ENCODE measurements at places on chromosomes 4 and X.

- DNase-seq = no peak
Measured at GRCh38 chrX:18422886-18423285, 2.5 kb upstream of the CDKL5 start.

DNA sequence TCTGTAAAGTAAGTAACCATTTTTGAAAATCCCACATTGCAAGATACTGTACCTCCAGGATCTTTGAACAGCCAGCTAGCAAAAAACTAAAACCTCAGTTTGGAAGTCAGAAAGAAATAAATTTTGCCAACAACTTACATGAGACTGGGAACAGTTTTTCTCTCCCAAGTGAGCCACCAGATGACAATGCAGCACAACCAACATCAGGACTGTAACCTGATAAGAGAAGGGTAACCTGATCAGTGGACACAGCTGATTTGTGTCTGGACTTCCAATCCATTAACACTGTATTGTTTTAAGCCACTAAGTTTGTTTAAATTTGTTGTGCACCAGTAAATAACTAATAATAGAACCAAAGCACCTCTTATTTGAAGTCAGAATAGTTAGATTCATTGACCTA is 923.3 kb downstream of the FAT4 start:
- no peak for DNase-seq

DNA sequence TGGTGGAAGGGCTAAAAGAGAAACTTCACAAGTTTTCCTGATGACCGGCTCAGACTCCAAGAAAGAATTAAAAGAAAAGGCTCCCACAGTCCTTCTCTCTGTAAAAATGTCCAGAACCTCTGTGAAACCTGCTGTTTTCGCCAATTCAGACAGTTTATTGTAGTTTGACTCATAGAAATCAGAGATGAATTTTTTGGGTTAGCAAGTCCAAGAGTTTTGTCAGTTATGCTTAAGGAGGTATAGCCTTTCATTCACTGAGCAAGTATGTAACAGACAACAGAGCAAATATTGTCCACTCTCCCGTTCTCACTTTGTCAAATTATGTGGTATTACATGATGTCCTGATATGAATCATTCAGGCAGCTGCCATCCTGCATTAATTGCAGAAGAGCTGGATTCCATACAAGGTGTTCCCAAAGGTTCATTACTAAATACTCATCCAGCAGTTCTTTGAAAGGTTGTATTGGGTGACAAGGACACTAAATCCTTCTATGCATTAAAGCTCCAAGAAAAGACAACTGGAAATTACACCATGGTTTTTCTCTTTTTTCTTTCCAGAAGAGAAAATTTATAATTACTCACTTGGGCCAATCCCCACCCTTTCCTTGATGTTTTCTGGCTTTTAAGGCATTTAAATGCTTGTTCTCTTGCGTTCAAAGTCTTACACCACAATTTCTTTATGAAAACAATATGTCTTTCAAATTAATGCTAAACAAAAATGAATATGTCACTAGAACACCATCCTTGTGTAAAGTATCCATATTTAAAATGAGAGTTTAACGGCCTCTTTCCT is 30.0 kb upstream of the PLAC1 start:
- DNase-seq = no peak

GRCh38 chr4:140695483-140695882 is 60.7 kb downstream of the TBC1D9 start:
- no peak for DNase-seq

DNA sequence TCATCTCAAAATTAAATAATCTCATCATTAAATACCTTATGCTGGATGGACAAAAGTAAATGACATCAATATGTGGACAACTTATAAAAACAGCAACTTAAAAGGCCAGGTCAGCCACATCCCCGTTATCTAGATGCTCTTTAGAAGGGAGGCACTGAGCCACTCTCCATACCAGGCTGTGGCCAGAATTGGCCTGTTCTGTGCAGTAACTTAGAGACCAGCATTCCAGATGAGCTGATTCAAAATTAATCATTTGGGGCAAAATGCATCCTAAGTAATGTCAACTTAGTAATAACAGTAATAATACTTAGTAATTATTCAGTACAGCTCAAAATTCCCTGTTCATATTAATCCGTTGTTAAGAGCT is 373.6 kb downstream of the FBXW7 start:
- no peak for DNase-seq

DNA sequence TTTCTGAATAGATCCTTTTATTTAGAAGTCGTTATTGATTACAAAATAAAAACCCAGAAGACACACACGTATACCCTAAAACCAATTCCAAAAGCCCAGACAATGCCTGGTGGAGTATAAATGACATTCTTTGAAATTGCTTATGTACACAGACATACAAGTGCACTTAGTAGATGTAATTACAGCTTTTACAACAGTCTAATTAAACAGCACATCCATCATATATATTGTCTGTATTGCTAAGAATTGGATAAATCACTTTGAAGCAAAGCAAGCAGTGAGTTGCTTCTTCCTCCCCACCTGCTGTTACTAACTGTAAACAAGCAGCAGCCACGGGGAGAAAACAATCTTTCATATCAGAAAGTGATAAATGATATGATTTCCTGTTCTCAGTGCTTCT is 645.7 kb downstream of the TLL1 start:
- no peak for DNase-seq

Measured in activated naive CD4-positive, alpha-beta T cell treated with Interleukin-2 at 50 U/mL for 16 hours (primary cell).